Stimulated activated CD4-positive, alpha-beta T cell treated with anti-CD3 and anti-CD28 coated beads, TNF-alpha, amount 100 ng/mL, for 1 hour (primary cell): ENCODE measurements at places on chromosomes 5 and 9.

DNA sequence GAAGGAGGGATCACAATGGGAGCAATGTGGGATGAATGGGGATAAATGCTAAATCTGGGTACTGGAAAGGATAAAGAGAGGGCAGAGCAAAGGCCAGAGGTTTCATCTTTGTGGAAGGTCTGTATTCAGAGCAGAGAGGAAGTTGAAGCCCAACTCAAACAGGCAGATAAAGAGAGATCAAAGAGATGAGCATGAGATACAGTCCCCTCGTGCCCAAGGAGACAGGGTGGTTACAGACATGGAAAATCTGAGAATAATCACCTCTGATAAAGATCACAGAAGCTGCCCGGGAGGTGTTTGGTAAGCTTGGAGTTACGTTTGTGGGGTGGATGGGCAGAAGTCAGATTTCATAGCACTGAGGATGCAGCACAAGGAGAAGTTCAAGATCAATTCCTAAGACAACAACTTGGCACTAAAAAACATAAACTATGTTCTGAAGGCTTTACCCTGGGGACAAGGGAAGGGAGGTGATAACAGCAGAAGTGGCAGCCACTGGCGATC is 459 bp upstream of the ERAP2 start:
- DNase-seq = no peak

GRCh38 chr5:78293851-78294247 is 649 bp downstream of the AP3B1 start:
- no peak for DNase-seq

DNA sequence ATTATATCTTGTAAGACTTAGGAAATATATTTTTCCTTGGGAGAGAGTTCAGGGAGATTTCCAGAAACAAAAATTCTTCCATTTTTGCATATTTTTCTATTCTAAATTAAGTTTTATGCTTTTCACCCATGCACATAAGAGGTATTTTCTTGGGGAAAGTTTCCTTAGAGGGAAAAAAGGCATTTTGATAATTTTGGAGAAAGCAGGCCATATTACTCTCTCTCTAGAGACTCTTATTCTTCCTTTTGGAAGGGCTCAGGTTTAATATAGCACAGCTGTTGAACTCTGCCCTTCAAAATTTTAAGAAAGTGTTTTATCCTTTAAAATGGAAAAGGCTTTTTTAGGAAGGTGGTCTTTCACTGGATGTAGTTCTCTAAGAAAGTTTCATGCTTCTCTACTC is 8.0 kb downstream of the NDUFS4 start:
- no peak for DNase-seq

GRCh38 chr5:139388198-139388821 is 1.4 kb downstream of the MZB1 start:
- DNase-seq = no peak

DNA sequence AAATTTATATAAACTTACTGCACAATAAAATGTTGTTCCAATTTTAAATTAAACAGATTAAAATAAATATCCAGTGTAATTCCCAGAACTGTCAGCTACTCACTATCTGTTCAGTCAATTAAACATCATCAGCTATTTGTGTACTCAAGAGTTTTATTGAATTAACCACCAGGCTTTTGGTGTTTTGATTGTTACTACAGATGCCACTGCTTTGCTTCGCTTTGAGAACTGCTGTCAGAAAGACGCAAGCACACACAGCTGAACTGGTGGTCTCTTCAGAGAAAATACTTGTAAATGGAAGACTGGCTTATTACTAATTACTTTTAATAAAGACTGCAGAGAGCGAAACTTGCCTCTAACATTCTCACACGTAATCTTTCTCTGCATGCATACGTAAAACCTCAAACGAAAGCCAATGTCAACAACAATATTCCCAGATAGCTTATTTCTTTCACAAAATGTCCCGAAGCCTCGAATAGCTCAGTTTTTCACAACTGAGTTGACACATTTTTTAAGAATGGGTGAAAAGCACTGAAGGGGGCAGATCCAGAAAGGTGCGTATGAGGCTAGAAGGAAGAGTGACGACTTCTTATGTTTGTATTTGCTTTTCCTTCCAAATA is 259.6 kb upstream of the RPS23 start:
- DNase-seq = no peak

DNA sequence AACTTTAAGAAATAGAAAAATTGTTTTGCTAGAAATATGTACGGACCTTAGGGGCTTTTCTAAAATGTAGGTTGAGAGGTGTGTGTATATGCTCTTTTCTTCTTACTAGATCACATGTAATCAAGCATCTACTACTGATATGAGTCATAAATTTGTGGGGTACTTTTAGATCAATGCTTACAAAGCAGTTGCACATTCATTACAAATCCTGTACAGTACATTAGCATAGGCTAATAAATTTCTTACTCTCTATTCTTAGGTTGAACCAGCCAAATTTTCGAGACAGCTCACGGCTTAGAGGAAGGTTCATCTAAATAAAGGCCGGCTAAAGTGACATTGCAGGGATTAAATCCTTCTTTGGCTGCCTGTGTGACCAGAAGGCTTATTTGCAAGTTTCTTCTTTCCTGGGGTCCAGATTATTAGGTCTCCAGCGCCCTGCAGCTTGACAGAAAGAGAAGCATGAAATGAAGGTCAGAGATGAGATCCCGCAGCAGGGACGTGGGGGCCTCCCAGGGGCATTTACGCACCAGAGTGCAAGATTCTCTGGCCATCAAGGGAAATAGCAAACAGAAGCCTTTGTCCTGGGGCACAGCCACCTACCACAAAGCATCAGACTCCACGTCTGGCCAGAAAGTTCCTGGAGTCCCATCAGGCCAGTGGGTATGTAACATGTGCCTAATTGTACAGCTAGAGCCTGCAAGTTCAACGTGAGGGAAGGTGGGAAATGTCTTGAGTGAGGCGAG is 53.0 kb downstream of the NIM1K start:
- no peak for DNase-seq

DNA sequence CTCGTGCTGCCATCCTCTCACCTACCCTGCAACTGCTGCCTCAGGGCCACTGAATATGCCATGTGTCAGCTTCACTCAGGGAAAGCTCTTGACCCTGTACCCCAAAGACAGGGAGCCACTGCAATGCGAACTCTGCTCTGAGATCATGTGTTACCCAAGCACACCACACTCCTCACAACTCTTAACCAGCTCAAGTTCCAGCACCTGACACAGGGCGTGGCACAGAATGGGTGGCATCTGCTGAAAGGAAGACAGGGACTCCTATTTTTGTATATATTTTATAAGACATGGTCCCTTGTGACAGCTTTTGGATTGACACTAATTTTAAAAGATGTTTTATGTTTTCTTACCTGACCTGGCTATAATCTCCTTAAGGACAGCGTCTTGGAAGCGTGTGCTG is 10.7 kb downstream of the PHYKPL start:
- no peak for DNase-seq

DNA sequence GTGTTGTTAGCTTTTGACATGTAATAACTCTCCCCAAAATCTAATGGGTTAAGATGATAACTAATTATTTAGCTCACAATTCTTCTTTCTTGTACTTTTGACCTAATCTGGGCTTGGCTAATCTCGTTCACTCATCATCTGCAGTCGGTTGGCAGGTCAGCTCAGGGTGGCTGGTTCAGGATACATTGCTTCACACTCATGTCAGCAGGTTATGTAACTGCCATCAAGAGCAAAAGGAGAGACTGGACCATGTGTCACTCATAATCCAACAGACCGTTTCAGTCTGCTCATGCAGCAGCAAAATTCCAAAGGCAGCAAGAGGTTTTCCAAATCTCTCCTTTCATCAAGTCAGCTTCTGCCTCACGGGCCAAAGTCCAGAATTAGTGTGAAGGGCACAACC is 998.4 kb upstream of the CTNND2 start:
- DNase-seq = no peak

GRCh38 chr5:9515436-9515835 is 30.4 kb downstream of the SEMA5A start:
- no peak for DNase-seq

GRCh38 chr5:53571403-53571802 is 11.0 kb downstream of the NDUFS4 start:
- no peak for DNase-seq

- DNase-seq = no peak
Observed at GRCh38 chr5:158880483-158881001, 219.2 kb downstream of the EBF1 start.

GRCh38 chr9:127963359-127964064 is 17.3 kb downstream of the EEIG1 start:
- DNase-seq = no peak

DNA sequence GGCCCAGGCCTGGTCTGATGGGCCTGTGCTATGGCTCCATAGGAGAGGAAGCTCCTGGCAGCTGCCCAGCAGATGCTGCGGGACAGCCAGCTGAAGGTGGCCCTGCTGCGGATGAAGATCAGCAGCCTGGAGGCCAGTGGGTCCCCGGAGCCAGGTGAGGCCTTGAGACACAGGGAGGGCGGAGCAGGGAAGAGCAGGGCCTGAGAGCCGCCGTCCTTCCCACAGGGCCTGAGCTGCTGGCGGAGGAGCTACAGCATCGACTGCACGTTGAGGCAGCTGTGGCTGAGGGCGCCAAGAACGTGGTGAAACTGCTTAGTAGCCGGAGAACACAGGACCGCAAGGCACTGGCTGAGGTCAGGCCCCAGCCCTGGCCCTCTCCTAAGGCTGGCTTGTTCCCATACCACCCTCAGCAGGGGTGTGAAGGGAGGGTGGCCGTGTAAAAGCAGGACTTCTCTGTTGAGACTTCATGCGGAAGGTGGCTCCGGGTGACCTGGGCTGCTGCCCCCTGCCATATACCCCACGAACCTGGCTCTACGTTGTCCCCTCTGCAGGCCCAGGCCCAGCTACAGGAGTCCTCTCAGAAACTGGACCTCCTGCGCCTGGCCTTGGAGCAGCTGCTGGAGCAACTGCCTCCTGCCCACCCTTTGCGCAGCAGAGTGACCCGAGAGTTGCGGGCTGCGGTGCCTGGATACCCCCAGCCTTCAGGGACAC is 4.5 kb downstream of the PKN3 start:
- no peak for DNase-seq

DNA sequence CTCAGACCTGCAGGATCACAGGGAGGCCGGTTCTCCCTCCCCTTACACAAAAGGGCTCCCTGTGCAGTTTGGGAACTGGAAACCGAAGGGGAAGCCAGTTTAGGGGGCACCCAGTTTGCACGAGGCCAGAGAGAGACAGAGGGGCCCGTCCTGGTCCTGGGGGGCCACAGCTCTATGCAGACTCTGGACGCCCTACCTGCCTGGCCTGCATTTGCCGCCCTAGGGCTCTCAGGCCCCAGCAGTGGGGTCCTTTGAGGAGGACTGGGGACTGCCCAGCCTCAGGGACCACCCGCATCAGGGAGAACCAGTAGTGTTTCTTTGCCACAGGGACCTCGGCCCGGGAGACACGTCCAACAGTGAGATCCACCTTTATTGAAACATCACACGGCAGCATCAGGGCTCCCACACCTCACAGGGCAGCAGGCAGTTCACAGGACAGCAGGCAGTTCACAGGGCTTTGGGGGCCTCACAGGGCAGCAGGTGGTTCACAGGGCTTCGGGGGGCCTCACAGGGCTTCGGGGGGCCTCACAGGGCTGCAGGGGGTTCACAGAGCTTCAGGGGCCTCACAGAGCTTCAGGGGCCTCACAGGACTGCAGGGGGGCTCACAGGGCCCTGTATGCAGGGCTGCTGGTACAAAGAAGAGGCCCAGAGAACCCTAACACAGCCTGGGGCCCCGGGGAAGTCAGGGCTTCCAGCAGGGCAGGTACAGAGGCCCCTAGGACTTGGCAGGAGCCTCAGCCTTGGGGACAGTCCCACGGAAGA is 648 bp upstream of the NSMF start:
- no peak for DNase-seq

- no peak for DNase-seq
Observed at GRCh38 chr5:133665571-133665970, 53.2 kb upstream of the FSTL4 start.

- no peak for DNase-seq
Observed at GRCh38 chr5:120510994-120511686, 47.0 kb downstream of the PRR16 start.

DNA sequence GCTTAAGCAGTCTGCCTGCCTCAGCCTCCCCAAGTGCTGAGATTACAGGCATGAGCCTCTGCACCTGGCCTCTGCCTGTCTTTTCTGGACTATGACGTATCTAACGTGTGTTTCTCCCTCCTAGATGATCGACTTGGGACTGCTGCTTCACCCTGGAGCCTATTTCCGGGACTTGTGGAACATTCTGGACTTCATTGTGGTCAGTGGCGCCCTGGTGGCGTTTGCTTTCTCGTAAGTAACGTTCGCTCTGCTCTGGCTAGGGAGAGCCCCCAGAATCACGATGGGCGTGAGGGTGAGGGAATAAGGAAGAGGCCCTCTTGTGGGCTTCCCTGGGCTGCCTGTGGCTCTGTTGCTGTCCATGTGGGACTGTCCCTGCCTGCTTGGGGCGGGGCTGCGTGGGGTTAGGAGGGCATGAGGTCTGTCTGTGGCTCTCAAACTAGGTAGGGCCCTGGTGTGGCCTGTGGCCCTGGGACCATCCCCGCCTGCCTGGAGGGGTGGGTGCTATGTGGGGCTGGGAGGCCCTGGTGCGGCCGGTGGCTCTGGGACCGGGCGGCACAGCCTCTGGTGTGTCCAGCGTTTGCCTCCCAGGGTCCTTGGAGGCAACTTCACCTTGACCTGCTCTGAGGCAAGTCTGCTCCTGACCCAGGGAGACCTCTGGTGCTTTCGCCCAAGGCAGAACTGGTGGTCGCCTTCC is 171.7 kb downstream of the CACNA1B start:
- no peak for DNase-seq

DNA sequence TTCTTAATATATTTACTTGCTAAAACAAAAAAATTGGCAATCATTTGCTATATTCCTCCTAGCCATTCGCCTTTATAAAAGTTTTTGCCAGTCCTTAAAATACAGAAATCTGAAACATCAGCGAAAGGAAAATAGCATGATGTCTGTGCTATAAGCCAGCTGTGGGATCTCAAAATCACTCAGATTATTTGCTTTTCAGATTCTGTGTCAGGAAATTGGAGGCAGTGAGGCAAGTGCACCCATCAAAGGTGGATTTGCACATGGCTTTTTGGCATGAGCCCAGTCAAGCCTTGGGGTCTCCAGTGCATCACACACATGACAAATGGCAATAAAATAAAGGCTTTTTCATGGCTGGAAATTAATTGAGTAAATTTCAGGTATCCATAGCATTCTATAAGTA is 196.8 kb upstream of the DAPK1 start:
- no peak for DNase-seq

DNA sequence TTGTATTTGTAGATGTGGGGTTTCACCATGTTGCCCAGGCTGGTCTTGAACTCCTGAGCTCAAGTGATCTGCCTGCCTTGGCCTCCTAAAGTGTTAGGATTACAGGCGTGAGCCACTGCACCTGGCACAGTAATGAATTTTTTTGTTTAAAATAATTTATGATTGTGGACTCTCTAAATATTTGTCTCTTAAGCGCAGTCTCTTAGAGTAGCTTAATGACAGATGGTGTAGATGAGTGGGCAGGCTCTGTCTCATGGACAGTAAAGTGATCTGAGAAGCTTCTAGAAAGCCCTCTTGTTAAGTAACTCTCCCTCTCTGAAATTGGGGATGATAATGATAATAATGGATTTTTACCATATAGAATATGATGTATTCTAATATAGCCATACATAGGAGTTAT is 47.5 kb upstream of the KIAA1958 start:
- no peak for DNase-seq
